NCI-H2171 treated with DMSO at 0.1 percent for 48 hours (cell line): ENCODE measurements at places on chromosomes 7 and 10.

GRCh38 chr7:78521961-78522360 is 723.4 kb downstream of the PHTF2 start:
- no peak for DNase-seq

DNA sequence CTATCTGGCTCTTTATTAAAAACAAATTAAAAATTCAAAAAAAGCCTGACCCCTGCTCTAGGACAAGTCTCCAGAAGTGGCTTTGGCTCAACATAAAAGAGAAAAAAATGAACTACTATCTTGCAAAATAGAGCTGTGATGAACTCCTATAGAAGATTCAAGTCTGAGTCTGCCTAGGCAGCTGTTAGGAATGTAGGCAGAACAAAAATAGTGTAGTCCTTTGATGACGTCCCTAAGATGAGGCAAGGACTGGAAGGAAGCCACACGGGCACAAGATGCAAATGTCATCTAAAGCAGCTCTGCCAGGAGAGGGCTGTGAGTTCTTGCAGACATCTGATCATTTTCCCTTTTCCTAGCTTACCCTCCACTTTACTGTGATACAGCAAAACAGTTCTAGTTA is 20.5 kb downstream of the ASNS start:
- no peak for DNase-seq

- no peak for DNase-seq
Measured at GRCh38 chr10:3933733-3934132, 148.7 kb upstream of the KLF6 start.

GRCh38 chr10:28445516-28445915 is 87.4 kb upstream of the WAC start:
- DNase-seq, result no peak

DNA sequence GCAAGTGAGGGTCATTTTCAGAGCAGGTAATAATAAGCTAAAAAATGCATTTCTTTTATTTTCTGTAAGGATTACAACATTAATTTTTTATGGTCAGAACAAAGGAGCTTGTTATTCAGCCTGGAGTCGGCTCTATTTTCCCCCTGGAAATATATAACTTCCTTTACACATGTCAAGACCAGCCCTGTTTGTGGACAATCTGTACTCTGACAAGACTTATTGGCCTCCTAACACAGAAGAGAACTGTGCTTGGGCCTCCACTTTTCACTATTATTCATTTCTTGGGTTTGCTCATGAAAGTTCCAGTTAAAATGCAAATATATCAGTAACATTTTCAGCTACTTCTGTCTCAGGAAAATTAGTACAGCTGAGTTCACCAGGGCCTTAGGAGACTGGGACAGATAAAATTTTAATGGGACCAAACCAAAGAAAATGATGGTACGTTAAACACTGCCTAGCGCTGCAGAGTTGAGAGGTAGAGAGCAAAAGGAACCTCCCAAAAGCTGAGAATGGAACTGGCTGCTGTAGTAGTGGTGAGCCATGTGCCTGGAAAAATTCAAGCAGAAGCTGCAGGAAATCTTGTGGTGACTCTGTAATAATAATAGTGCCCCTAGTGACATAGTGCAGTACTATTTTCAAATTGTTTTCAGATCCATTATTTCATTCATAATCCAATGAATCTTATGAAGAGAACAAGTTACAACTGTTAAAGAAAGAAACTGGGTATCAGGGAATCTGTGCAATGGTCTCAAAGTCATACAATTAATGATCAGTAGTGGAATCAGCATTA is 227.2 kb upstream of the KIAA1217 start:
- DNase-seq, result peak; percentile 16

DNA sequence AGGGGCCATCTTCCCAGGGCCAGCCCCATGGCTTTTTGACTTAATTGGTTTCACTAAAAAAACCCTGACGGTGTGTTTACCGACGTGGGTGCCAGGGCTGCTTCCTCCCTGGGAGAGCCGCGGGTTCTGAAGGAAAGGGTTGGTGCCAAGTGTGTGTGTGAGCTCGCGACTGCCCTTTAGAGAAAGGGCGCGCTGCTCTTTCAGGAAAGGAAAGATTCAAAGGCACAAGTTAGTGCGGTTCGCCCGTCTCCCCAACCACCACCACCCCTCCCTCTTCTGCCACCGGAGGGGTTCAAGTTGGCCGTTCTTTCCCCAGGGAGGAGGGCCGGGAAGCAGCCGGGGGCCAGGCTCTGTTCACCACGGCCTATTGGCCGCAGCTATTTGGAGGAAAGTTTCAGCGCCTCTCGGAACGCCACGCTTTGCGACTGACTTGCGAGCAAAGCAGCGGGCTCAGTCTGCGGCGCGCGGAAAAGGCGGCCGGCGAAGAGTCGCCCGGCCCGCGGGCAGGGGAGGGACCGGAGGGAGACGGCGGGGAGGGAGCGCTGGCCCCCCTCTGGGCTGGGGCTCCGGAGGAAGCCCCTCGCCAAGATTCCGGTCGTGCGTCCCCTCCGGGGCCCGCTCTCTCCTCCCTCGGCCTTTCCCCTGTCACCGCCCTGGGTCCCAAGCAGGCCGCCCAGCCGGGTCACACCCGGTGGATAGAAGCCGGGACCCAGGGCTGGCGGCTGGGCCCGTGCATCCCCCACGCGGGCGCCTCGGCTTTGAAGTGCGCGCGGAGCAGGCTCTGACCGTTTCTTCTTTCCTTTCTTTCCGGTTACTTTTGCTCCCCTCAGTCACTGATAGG is 165.9 kb upstream of the PPP1R3A start:
- DNase-seq, result peak; percentile 62

GRCh38 chr10:78664929-78665553 is 403.7 kb upstream of the ZMIZ1 start:
- no peak for DNase-seq

- no peak for DNase-seq
Measured at GRCh38 chr7:130332259-130333053, 12.2 kb upstream of the CPA5 start.

- DNase-seq, result no peak
Measured at GRCh38 chr10:110967009-110967630, 47.7 kb downstream of the SHOC2 start.

- DNase-seq, result no peak
Measured at GRCh38 chr10:70998086-70998485, 109.7 kb upstream of the PCBD1 start.

DNA sequence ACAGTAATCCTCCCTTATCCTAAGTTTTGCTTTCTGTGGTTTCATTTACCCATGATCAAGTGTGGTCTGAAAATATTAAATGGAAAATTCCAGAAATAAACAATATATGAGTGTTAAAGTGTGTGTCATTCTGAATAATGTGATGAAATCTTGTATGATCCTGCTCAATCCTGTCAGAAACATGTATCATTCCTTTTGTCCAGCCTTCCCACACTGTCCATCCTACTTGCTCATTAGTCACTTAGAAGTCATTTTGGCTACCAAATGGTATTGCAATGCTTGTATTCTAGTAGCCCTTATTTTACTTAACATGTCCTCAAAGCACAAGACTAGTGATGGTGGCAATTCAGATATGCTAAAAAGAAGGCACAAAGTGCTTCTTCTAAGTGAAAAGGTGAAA is 1211.2 kb upstream of the SORCS1 start:
- DNase-seq, result no peak

GRCh38 chr7:100892364-100893317 is 3.0 kb downstream of the ACHE start:
- DNase-seq, result no peak
